Fibroblast of skin of scalp (primary cell): ENCODE measurements at places on chromosomes 2 and 18.

GRCh38 chr18:64966667-64967066 is 784.1 kb upstream of the CDH7 start:
- DNase-seq, result peak; percentile 43

GRCh38 chr18:6004683-6005082 is 109.4 kb upstream of the TMEM200C start:
- no peak for DNase-seq

DNA sequence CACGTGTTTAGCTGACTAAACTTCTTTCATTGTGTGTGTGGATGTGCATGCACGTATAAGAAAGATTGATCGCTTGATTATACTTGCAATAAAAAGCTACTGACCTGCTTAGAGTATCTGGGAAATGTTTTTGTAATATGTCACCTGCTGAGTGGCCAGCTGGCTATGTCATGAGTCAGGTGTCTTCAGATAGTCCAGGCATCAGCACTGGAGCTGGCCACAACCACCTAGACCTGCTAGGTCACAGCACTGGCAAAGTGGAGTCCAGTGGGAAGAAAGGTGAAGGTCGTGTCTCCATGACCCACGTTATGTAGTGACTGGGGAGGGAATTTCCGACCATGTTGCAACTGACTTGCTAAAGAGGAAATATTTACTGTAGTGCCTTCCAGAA is 147.0 kb downstream of the ESCO1 start:
- DNase-seq, result no peak

DNA sequence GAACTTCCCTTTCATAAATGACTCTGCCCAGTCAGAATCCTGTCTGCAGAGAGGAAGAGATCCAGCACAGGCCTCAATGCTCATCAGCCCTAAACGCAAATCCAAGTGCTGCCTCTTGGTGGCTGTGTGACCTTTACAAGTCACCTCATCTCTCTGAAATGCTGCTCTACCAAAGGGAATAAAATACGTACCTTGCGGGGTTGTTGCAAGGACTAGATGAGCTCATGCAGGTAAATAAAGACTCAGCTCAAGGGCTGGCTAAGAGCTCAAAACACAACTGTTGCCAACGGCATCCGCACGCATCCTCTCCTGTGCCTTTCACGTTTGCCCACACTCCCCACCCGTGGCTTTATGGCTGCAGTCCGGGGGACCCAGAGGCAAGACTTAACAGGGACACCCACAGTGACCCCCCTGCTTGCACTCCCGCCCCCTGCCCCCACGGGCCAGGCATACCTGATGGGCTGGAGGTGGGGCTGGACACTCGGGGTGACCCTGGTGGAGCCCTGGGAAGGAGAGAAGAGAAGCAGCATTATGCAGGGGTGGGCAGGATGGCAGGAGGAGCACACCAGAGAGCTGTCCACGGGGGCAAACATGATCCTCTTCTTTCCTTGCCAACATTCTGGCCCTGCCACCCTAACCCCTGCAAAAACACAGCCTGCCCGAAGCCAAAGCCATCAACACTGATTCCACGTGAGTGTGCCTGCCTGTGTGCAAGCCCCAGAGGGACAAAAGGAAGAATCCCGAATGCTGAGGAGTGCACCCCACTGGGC is 102.6 kb downstream of the TNS1 start:
- no peak for DNase-seq

GRCh38 chr18:56574861-56575260 is 63.5 kb downstream of the TXNL1 start:
- no peak for DNase-seq

DNA sequence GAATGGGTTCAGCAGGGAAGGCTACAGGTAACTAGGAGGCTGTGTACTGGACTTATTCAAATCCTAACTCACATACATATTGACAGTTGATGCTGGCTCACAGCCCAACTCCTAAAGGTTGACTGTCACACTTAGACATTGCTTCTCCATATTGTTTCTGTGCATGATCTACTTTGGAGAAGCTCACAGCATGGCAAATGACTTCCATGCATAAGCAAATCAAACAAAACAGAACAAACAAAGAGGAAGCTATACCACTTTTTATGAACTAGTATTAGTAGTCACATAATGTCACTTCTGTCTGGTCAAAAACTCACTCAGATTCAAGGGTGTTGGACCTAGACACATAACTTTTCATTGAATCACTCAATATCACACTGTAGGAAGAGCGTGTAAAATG is 43.8 kb upstream of the CDH19 start:
- no peak for DNase-seq

GRCh38 chr18:25228410-25228809 is 123.6 kb downstream of the ZNF521 start:
- no peak for DNase-seq

DNA sequence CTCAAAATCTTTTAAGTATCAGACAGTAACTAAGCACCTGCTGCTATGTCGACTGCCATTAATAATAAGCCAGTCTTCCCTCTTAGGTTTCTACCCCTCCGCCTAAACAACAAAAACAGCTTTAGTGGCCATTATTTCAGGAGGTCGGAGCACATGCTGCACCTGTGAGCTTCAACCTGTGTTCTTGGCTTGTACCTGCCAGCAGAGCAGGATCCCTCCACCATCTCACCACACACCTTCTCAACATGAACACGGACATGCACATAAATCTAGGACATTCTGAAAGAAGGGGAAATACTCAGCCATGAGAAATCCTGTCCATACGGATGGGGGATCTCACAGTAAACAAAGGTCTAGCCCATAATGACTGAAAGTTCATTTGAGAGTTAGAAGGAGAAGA is 3.7 kb downstream of the CYB5A start:
- no peak for DNase-seq

- DNase-seq, result no peak
Observed at GRCh38 chr2:169659320-169659719, 34.9 kb downstream of the CFAP210 start.

DNA sequence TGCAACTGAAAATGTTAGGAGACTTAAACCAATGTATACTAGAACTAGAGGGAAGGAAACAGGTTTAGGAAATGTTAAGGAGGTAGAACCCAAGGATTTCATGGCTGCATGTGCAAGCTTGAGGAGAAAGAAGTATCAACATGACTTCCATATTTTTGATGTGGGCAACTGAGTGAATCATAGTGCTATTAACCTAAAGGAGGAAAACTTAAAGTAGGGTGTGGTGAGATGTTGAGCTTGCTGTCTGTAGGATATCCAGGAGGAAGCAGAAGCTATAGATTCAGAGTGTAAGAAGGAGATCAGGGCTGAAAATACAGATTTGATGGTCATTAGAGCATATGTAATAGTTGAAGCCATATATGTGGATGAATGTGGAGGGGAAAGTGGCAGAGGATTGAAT is 31.5 kb downstream of the NDC80 start:
- no peak for DNase-seq

- DNase-seq, result no peak
Observed at GRCh38 chr2:207226243-207226642, 60.5 kb upstream of the KLF7 start.

- no peak for DNase-seq
Observed at GRCh38 chr2:191220671-191221070, 24.5 kb upstream of the MYO1B start.

DNA sequence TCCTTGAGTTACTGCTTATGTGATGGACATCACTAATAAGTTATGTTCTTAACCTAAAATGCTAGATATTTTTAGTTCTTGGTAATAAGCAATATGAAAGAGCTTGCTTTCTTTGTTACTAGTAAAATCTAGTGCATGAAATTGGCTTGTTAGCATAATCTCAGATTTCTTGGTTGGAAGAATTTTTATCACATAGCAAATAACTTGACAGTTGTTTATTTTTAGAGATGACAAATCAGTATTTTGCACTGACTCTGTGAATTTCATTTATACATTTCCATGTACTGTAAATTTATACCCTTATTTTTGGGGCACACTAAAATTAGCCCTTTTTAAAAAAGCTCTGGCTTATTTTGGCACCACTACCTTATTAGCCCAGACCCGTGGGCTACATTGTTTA is 45.6 kb downstream of the LCLAT1 start:
- no peak for DNase-seq

DNA sequence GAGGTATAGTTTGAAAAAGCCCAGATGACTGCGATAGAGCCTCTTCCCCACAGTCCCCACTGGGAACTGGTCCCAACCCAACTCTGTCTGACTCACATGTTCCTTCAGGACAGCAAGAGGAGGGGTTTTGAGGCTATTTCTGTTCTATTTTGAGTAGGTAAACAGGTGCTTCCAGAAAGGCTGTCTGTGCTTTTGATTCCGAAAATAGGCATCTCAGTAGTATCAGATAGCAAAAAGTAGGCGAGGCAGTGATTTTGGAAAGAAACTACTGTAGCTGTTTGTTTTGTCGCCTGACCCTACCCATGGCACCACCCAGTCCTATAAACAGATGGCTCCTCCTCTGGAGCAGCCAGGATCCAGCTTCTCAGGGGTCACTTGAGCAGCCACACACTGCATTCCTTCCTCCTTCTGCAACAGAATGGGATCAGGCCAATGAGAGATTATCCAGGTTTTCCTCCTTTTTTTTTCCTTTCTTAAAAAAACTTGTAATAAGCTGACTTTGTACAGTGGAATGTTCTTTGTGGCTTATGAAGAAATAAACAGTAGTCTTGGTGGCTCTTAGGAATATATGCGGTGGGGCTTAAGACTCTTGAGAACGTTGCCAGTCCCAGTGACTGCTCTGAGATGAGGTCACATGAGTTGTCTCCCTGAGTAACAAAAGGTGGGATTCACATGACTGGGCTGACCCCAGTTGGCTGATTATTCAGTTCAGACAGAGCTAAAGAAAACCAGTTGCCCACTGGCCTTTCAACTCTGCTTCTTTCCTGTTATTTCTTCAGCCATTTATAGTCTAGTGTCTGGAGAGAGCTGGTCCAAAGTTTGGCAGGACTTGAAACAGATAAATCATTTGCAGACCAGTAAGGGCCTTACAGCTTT is 98.6 kb downstream of the KCNS3 start:
- DNase-seq, result peak; percentile 96

GRCh38 chr2:203578759-203579643 is 43.9 kb upstream of the RAPH1 start:
- DNase-seq, result peak; percentile 16

- no peak for DNase-seq
Observed at GRCh38 chr2:108287169-108287568, 1.5 kb upstream of the SULT1C2 start.

GRCh38 chr2:44330801-44331200 is 30.5 kb downstream of the PREPL start:
- DNase-seq, result peak; percentile 3

DNA sequence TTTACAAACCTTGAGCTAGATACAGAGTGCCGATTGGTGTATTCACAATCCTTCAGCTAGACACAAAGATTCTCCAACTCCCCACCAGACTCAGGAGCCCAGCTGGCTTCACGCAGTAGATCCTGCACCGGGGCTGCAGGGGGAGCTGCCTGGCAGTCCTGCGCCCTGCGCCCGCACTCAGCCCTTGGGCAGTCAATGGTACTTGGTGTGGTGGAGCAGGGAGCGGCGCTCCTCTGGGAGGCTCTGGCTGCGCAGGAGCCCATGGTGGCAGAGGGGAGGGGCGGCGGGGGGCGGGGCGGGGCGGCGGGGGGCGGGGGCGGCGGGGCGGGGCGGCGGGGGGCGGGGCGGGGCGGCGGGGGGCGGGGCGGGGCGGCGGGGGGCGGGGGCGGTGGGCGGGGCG is 923.4 kb downstream of the SOCS6 start:
- no peak for DNase-seq

GRCh38 chr2:73971722-73972121 is 13.0 kb upstream of the TET3 start:
- no peak for DNase-seq

DNA sequence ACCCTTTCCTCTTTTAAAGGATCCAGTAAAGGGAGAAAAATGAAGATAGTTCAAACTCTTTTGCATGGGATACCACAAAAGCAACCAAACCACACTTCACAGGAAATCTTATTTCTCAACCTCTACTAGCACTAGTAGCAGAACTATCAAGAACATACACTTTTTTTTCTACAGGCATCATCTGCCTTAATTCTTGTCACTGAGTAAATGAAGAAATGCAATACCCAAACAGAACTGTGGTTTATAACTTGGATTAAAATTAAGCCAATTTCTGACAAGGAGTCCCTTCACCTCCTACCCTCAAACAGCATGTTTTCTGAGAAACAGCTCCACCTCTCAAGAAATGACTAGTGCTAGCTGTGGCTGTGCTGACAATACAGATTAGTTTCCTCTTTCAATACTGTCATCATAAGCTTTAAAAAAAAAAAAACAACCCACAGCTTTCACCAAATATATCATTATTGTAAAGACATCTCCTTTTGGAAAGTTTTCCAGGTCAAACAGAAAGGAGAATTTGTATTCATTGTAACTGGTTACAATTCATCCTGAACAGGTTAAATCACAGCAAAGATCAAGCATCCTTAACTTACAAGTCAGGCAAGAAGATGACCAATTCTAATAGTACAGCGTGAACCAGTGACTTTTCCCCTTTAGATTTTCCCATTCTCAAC is 44.4 kb downstream of the PTPN2 start:
- DNase-seq, result peak; percentile 9

DNA sequence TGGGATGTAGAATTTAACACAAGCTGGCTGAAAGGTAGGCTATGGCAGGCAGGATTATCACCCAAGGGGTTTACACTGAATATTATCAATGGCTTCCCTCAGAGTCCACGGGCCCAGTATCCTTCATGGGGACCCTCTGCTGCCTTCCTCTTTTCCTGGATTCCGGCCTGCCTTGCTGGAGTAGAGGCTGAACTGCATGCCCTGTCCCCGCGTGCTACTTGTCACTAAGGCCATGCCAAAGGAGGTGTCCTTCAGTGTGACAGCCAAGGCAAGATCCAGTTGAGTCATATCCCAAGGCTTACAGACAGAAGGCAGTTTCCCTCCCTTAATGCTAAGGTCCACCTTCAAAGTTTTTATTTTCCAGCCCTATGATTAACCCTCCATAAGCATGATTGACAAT is 156.3 kb downstream of the CYP26B1 start:
- DNase-seq, result no peak

DNA sequence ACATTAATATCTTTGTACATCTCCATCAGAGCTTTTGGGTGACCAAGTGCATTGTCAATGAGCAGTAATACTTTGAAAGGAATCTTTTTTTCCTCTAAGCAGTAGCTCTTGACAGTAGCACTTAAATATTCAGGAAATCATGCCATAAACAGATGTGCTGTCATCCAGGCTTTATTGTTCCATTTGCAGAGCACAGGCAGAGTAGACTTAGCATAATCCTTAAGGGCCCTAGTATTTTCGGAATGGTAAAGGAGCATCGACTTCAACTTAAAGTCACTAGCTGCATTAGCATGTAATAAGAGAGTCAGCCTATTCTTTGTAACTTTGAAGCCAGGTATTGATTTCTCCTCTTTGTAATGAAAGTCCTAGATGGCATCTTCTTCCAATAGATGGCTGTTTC is 121.8 kb upstream of the CWC22 start:
- no peak for DNase-seq

DNA sequence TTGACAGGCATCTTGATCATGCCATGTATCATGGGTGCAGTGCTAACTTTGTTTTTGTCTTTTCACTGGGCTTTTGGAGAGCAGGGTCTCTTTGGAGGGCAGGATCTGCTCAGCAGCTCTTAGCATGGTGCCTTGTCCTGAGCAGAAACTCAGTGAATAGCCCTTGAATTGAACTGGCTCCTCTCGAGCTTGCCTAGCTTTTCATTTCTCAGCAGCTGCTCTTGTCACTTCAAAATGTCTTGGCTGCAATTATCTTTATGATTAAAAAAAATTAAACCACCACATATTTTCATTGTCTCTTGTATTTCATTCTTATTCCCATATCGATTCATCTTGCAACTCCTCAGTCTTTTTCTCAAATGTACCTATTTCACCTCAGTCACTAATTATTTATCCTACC is 50.5 kb downstream of the CCDC85A start:
- no peak for DNase-seq
